ENCODE measurements at places on chromosomes 1 and 21. TPM values are rescaled to one million over a fixed set of nuclear protein-coding genes. Genes with fewer than 3 reads are reported as not detected.

Gene F13B
- total RNA-seq: not detected

Gene NBPF3
- 6.2 TPM for total RNA-seq

Gene SPRR2A
- total RNA-seq: not detected

Gene TNFRSF18
- total RNA-seq: 33.9 TPM

Gene TRAPPC10
- total RNA-seq: 76.9 TPM

Gene HSPB7
- total RNA-seq: not detected

Gene LRRC53
- total RNA-seq: not detected

Gene KCNJ9
- not detected for total RNA-seq

GRCh38 chr1:109482242-109482641 lies 1.5 kb upstream of the ATXN7L2 start:
- DNase-seq: no peak

- no peak for DNase-seq
Measured at GRCh38 chr1:165575468-165576099, 31.8 kb downstream of the LRRC52 start.

GRCh38 chr1:18869847-18870594 lies 10.6 kb upstream of the TAS1R2 start:
- DNase-seq: no peak

DNA sequence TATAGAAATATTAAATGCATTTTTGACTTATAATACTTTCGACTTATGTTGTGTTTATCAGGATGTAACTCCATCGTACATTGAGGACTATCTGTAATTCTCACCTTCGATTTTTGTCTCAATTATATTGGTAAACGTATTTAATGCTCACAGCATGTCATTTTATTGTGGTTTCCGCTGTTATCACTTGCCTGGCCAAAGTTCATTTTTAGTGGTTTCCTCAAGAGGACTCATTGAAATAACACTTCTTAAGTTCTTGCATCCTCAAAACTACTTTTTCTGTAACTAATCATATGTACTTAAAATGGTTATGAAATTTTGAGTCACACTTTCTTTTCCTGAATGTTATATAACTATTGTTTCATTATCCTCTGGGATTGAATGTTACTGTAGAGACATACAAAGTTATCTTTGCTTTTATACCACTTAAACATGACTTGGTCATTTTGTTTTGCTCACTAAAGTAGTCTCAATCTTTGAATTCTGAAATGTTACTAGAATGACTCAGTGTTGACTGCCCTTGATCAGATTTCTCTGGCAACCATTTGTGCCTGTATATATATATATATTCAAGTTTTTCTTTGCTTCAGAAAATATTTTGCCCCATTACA lies 289.6 kb upstream of the PROX1 start:
- DNase-seq: no peak

DNA sequence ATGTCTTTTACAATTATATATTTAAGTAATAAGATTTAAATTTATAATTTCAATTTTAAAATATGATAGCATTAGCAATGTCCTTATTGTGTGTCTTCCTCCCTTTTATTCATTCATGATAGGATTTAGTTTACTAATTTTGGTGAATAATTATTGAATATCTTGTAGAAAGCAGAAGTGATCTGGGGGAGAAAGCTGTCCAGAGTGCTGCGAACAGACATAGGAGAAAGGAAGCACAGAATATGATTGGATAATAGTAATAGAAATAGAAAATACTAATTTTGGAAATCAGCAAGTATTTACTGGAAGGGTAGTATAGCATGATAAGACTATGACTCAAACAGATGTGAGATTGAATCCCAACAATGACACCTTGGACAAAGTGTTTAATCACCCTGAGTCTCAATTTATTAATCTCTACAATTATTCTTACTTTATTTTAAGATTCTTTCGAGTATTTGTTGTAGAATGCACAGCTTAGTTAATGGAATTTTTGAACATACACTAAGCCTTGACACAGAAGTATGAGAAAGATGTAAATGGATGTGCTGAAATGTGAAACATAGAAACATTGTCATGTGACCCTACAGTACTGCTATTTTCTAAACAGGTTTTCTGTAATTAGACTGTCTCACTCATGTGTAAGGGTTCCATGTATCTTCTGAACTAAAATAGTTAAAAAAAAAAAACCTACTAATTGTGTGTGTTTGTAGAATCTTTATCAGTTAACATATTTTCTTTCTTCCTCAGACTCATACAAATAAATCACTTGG lies 7.9 kb downstream of the SH3GLB1 start:
- DNase-seq: no peak

DNA sequence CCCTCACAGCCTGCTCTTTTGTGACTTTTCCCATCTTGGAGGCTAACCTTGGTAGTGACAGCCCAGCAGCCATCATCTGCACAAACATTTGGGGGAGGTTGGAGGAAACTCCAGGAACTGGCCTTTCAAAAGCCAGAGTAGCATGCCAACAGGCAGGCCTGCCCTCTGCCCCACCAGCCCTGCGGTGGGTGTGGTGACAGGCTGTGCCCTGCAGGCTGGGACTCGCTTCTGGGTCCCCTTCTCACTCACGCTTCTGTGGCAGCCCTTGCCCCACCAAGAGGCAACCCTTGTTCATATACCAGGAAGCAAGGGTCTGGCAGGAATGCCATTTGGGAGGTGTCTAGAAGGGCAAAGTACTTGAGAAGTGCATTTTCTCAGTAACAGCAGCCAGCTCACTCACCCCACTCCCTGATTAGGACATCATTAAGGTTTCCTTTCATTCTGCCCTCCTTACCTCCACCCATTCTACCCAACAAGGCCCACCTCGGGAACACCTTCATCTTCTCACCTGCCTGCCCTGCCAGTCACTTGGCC lies 20.8 kb upstream of the FAM3B start:
- DNase-seq: no peak

- DNase-seq: no peak
Measured at GRCh38 chr1:204463125-204464060, 31.2 kb downstream of the PIK3C2B start.

DNA sequence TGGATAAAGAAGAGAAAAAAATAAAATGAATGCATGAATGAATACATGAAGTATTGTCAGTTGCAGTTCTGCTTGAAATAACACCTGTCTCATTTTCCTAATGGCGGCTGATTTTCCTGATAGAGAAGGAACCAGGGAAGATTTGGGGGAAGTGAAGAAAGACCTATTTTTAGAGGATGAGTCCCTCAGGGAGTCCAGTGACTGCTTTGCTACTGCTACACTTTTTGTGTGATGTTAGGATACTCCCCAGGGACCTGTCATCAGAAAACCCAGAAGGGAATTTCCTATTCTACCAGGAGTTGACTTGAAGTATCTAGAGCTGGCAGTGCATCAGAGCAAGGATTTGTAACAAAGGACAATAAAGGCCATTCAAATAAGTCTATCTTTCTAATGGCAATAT lies 114.8 kb downstream of the MAB21L3 start:
- no peak for DNase-seq

GRCh38 chr1:164950541-164950986 lies 391.6 kb downstream of the PBX1 start:
- DNase-seq: no peak

DNA sequence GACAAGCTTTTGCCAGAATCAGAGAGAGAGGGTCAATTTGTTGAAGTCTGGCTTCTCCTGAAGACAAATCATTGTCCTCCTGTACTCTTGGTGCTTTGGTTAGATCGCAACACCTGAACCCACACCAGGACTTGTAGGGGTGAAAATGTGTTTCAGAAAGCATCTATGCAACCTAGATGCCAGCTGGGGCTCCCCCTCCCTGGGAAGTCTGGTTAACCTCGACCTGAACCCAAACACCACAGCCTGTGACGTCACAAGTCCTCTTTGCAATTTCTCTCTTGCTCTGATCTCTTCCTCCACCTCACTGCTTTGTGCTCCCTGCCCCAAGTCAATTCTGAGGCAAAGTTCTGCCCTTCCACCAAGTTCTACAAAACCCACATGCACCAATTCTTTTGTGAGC lies 42.8 kb upstream of the USP24 start:
- peak; percentile 84 for DNase-seq

DNA sequence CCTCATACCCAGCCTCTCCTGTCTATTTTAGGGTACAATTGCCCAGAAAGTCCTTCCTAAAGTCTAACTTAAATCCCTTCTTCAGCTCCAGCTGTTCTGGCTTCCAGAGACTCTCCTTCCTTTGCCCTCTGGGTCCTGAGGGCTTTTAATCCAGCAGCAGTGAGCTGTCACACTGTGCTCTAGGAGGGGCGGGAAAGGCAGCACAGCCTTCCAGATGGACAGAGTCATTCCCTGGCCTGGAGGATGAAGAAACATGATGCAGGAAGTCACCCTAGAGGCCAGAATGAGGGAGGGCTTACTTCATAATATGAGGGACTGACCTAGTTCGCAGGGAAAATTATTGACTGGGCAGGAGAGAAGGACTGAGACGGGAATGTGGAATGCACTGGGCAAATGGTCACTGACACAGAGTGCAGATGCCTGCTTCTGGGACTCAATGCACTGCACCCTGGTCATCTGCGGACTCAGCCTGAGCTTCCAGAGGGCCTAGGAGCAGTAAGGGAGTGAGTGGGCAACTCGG lies 1.3 kb downstream of the SH2D2A start:
- no peak for DNase-seq

GRCh38 chr1:8070381-8070811 lies 44.3 kb upstream of the ERRFI1 start:
- no peak for DNase-seq

DNA sequence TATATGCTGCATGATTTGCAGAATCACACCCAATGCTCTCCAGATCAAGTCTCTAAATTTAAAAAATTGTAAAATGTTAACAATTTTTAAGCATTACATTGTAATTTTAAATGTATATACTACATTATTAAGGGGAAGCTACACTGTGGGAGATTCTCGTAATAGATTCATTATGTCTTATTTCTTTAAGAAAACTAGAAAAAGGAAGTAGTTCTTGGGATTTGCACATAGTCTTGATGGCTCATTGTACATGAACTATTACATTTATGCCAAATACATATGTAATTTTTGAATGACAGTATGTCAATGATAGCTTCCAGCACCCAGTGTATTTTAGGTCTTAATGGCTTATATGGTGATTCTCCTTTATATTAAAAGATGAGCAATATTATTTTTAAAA lies 250.3 kb downstream of the PTPRC start:
- DNase-seq: no peak

Measured in activated CD4-positive, alpha-beta T cell treated with anti-CD3 and anti-CD28 coated beads, Interleukin-2, amount 10 ng/mL, durations not matched to agents 7 days and 5 days (primary cell).